ENCODE measurements at places on chromosomes 16 and 17. TPM values are rescaled to one million over a fixed set of nuclear protein-coding genes. Genes with fewer than 3 reads are reported as not detected.

The COPS3 gene
- total RNA-seq = 32.6 TPM

- no peaks in the 10 kb centered on the region for H3K4me1 ChIP-seq
- no peaks in the 10 kb centered on the region for H3K27me3 ChIP-seq
- H3K27ac ChIP-seq = no peak overlapping the region
- DNase-seq = no peak
- no peak overlapping the region for H3K4me3 ChIP-seq
These were observed 23.8 kb downstream of the MRM1 start for GRCh38 chr17:36625188-36625587.

The KRT20 gene
- not detected for total RNA-seq

DNA sequence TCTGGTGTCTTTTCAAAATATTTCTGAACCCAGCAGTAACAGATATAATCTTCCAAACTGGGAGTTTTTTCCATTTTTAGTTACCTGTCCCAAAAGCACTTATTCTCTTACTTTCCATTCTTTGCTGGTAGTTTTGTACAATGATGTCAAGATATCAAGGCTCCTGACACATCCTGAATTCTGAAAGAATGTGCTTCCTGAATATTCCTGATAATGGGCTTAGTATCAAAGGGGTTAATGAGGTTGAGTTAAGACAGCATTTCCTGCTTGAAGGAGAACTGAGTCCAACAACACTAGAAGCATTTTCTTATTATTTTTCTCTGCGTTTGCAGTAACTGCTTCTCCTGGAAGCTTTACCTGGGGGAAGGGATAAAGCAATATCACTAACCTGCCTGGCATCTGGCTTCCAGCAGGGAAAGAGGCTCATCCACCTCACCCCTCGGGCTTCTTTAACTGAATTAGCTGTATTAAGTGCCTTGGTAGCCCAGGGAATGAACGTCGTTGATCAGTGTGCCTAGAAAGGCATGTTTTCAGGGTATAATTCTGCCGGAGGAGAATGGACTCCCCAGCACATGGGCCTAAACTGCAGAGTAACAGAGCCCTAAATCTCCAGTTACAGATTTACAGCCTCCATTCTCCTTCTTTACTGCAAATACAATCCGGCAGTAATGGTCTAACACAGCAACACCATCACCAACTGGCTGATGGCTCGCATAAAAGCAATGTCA is 134.4 kb downstream of the SNX11 start:
- peaks cover 14% of the 10 kb centered on the region for H3K4me1 ChIP-seq
- no peaks in the 10 kb centered on the region for H3K36me3 ChIP-seq
- no peak overlapping the region for H3K27ac ChIP-seq
- no peak overlapping the region for H3K4me3 ChIP-seq

The OTOP2 gene
- not detected for total RNA-seq

The CTF1 gene
- 2.0 TPM for total RNA-seq

GRCh38 chr17:76540381-76541300 is 797 bp downstream of the PRCD start:
- DNase-seq = peak; percentile 80
- H3K4me1 ChIP-seq = peaks cover 3% of the 10 kb centered on the region

The ABHD15 gene
- total RNA-seq = 9.6 TPM

GRCh38 chr17:30360086-30360808 is 18.5 kb upstream of the CPD start:
- no peak overlapping the region for H3K4me3 ChIP-seq
- DNase-seq = no peak
- no peak overlapping the region for H3K27ac ChIP-seq
- H3K36me3 ChIP-seq = no peaks in the 10 kb centered on the region
- H3K27me3 ChIP-seq = no peaks in the 10 kb centered on the region

The B4GALNT2 gene
- total RNA-seq = not detected

The ETV4 gene
- 5.1 TPM for total RNA-seq

- H3K27me3 ChIP-seq = no peaks in the 10 kb centered on the region
- H3K36me3 ChIP-seq = no peaks in the 10 kb centered on the region
- no peak overlapping the region for H3K4me3 ChIP-seq
- H3K27ac ChIP-seq = no peak overlapping the region
- H3K4me1 ChIP-seq = peaks cover 6% of the 10 kb centered on the region
These were observed 14.3 kb downstream of the DCAF7 start for GRCh38 chr17:63564562-63564961.

GRCh38 chr16:800834-801511 is 439 bp upstream of the GNG13 start:
- no peak overlapping the region for H3K27ac ChIP-seq
- no peaks in the 10 kb centered on the region for H3K27me3 ChIP-seq
- no peak for DNase-seq

DNA sequence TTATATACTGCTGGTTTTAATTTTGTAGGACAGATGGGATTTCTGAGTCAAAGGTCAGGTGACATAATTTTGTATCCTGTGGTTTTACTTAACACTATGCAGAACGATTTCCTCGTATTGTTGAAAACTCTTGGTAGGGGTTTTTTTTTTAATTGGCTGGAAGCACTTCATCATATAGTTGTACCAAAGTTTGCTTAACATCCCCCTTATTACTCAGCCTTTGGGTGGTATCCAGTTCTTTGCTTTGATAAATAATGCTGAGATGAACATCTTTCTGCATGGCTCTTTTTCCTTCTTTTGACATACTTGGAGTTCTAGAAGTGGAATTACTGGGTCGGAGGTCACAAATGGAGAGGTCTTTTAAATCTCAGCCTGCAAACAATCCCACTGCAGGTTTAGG is 419.1 kb downstream of the MAF start:
- H3K27ac ChIP-seq = no peak overlapping the region
- H3K27me3 ChIP-seq = no peaks in the 10 kb centered on the region
- H3K36me3 ChIP-seq = no peaks in the 10 kb centered on the region
- H3K4me3 ChIP-seq = no peak overlapping the region
- DNase-seq = no peak

The CACNG4 gene
- 0.16 TPM for total RNA-seq

DNA sequence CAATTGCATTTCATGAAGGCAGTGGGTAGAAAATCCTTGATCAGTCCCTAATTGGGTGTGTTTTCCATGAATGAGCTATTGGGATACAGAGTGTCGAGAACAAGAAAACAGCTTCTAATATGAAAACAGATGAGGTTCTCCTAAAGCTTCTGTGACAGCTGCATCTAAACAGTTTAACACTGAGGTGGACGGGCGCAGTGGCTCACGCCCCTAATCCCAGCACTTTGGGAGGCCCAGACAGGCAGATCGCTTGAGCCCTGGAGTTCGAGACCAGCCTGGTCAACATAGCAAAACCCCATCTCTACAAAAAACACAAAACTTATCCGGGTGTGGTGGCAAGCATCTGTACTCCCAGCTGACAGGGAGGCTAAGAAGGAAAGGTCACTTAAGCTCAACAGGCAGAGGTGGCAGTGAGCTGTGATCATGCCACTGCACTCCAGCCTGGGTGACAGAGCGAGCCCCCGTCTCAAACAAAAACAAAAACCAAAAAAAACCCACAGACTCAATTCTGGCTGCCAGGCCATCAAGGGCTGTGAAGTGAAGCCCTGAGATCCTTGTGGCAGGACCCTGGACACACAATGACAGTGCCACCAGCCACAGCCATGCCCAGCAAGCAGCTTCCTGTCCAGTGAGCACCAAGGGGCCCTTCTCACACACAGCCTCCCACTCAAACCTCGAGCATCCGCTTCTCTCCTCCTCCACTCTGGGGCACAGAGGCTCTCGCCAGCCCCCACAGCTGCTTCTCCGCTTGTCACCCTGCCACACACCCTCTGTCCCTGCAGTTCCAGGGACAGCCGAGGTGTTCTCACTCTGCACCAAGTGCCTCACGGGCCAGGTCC is 44.0 kb downstream of the ANKRD11 start:
- no peaks in the 10 kb centered on the region for H3K27me3 ChIP-seq
- H3K4me1 ChIP-seq = peaks cover 55% of the 10 kb centered on the region
- H3K36me3 ChIP-seq = no peaks in the 10 kb centered on the region

- DNase-seq = no peak
- no peaks in the 10 kb centered on the region for H3K36me3 ChIP-seq
- H3K4me1 ChIP-seq = peaks cover 4% of the 10 kb centered on the region
- no peaks in the 10 kb centered on the region for H3K27me3 ChIP-seq
- H3K27ac ChIP-seq = no peak overlapping the region
These were observed 8.2 kb downstream of the FAM117A start for GRCh38 chr17:49755663-49756283.

GRCh38 chr17:50848039-50848438 is 12.7 kb downstream of the WFIKKN2 start:
- no peaks in the 10 kb centered on the region for H3K27me3 ChIP-seq
- no peak for DNase-seq
- H3K4me1 ChIP-seq = peaks cover 4% of the 10 kb centered on the region
- H3K27ac ChIP-seq = no peak overlapping the region

GRCh38 chr16:87690911-87691685 is 74.7 kb downstream of the KLHDC4 start:
- H3K27me3 ChIP-seq = no peaks in the 10 kb centered on the region
- H3K36me3 ChIP-seq = no peaks in the 10 kb centered on the region
- H3K4me1 ChIP-seq = no peaks in the 10 kb centered on the region

The OGFOD1 gene
- total RNA-seq = 10.7 TPM

The KCNH6 gene
- total RNA-seq = 0.59 TPM

GRCh38 chr16:13336335-13336734 is 434.9 kb downstream of the SHISA9 start:
- H3K27ac ChIP-seq = no peak overlapping the region
- H3K36me3 ChIP-seq = no peaks in the 10 kb centered on the region
- no peaks in the 10 kb centered on the region for H3K4me1 ChIP-seq
- no peaks in the 10 kb centered on the region for H3K27me3 ChIP-seq
- no peak overlapping the region for H3K4me3 ChIP-seq
- no peak for DNase-seq

DNA sequence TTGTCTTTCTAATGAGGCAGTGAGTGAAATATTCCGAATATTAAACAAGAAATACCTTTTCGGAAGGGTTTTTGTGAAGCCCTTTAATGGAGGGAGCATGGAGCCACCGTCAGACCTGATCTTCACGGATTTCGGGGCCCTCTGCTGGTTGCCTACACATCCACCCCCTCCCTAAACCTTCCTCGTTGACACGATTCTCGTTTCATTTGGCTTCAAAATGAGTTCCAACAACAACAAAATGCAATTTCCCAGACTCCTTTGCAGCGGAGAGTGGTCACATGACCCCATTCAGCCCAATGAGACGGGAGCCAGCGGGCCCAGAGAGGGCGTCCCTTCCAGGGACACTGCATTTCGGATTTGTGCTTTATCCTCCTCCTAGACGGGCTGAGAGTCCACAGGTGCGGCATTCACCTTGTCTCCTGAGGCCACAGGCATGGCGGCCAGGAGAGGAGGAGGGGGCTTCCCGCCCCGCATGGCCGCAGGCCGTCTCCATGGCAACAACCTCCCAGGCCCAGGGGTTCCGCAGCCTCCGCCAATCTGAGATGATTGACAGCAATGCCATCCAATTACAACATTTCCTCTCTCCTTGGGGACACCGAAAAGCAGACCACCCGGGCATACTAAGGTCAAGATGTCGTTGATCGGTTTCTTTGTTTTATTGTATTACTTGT is 259.8 kb downstream of the C16orf95 start:
- H3K36me3 ChIP-seq = no peaks in the 10 kb centered on the region
- DNase-seq = no peak
- H3K4me3 ChIP-seq = no peak overlapping the region
- no peak overlapping the region for H3K27ac ChIP-seq
- H3K27me3 ChIP-seq = no peaks in the 10 kb centered on the region
- H3K4me1 ChIP-seq = no peaks in the 10 kb centered on the region

GRCh38 chr17:28216528-28216927 is 102.5 kb upstream of the TMEM97 start:
- H3K36me3 ChIP-seq = no peaks in the 10 kb centered on the region
- no peak overlapping the region for H3K27ac ChIP-seq
- H3K4me3 ChIP-seq = no peak overlapping the region
- DNase-seq = no peak

- no peaks in the 10 kb centered on the region for H3K4me1 ChIP-seq
- H3K27me3 ChIP-seq = no peaks in the 10 kb centered on the region
- H3K36me3 ChIP-seq = no peaks in the 10 kb centered on the region
- no peak overlapping the region for H3K27ac ChIP-seq
These were observed 23.8 kb downstream of the LDHD start for GRCh38 chr16:75092777-75093176.

DNA sequence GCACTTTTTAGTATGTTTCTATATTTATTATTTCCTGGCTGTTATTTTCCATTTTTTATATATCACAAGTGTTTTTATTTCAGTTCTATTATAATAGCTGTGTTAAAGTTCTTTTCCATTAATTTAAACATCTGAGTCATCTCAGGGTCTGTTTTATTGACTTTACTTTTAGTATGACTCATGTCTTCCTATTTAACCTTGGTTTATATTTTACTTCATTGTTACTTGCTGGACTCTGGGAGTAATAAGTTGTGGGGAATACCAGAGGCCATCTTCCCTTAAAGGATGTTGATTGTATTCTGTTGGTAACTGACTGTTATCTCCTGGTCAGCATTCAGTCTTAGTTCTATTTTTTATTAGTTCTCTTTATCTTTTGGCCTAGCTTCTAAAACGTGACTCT is 1508.2 kb downstream of the CDH11 start:
- no peak for DNase-seq
- no peaks in the 10 kb centered on the region for H3K27me3 ChIP-seq
- H3K36me3 ChIP-seq = no peaks in the 10 kb centered on the region
- H3K27ac ChIP-seq = no peak overlapping the region

- H3K27me3 ChIP-seq = no peaks in the 10 kb centered on the region
- H3K4me3 ChIP-seq = no peak overlapping the region
- no peaks in the 10 kb centered on the region for H3K36me3 ChIP-seq
- no peak for DNase-seq
- H3K27ac ChIP-seq = no peak overlapping the region
These were observed 369.1 kb downstream of the XYLT1 start for GRCh38 chr16:17101646-17102045.

GRCh38 chr16:27446721-27447120 is 44.7 kb downstream of the IL21R start:
- no peaks in the 10 kb centered on the region for H3K36me3 ChIP-seq
- no peaks in the 10 kb centered on the region for H3K4me1 ChIP-seq
- H3K27me3 ChIP-seq = no peaks in the 10 kb centered on the region
- no peak overlapping the region for H3K27ac ChIP-seq

Measured in pancreas (tissue), 10 donors.